ENCODE measurements at places on chromosomes 4 and X. TPM values are rescaled to one million over a fixed set of nuclear protein-coding genes. Genes with fewer than 3 reads are reported as not detected.

DNA sequence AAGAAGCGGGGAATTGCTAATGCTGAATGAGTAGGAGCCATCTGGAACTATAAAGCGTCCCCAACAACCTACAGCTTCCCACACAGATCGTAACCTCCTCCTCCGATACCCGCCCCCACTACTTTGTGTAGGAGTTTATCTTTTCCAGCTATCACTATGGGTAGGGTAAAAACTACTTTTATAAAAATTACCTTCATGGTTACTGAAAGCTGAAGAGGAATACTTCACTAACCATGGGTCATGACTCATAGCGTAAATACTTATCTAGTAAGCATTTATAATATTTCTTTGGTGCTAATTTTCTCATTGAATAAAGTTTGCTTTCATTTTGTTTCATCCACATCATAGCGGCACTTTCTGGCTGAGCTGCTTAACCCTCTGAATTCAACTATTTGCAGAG lies 79.4 kb upstream of the TNIP3 start:
- peak overlapping the region; percentile 20 for H3K4me3 ChIP-seq
- no peaks in the 10 kb centered on the region for H3K36me3 ChIP-seq
- peak; percentile 14 for DNase-seq
- H3K27me3 ChIP-seq: no peaks in the 10 kb centered on the region
- peak overlapping the region; percentile 70 for H3K27ac ChIP-seq

GRCh38 chrX:47577424-47577823 lies 4.8 kb upstream of the TIMP1 start:
- H3K4me3 ChIP-seq: no peak overlapping the region
- H3K36me3 ChIP-seq: no peaks in the 10 kb centered on the region
- peaks cover 44% of the 10 kb centered on the region for H3K4me1 ChIP-seq
- H3K27me3 ChIP-seq: peaks cover 31% of the 10 kb centered on the region
- no peak for DNase-seq
- no peak overlapping the region for H3K27ac ChIP-seq

GRCh38 chr4:94744850-94745249 lies 12.9 kb upstream of the BMPR1B start:
- no peak overlapping the region for H3K4me3 ChIP-seq
- no peaks in the 10 kb centered on the region for H3K27me3 ChIP-seq
- no peak overlapping the region for H3K27ac ChIP-seq
- no peaks in the 10 kb centered on the region for H3K4me1 ChIP-seq

GRCh38 chrX:19790829-19791228 lies 96.6 kb downstream of the SH3KBP1 start:
- DNase-seq: no peak
- no peaks in the 10 kb centered on the region for H3K27me3 ChIP-seq
- peaks cover 74% of the 10 kb centered on the region for H3K4me1 ChIP-seq
- no peak overlapping the region for H3K27ac ChIP-seq

DNA sequence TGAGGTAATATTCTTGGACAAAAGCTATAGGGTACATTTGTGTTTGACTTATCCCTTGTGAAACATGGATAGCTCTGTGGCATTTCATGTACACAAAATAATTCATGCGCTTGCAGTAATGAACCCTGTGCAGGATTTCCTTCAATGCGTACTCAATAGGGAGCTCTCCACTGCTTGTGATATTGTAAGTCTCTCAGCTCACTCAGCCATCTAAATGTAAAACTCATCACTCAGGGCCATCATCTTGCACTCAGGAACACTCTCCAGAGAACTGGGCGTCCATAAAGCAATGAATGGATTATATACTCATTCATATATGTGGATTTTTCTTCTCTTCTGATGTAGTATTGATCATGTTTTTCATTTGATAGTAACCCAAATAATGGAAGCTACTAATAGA lies 288.1 kb downstream of the DCTD start:
- DNase-seq: no peak
- no peaks in the 10 kb centered on the region for H3K4me1 ChIP-seq
- H3K27ac ChIP-seq: no peak overlapping the region
- H3K4me3 ChIP-seq: no peak overlapping the region
- H3K36me3 ChIP-seq: no peaks in the 10 kb centered on the region

- no peak overlapping the region for H3K27ac ChIP-seq
- H3K4me3 ChIP-seq: no peak overlapping the region
- no peaks in the 10 kb centered on the region for H3K4me1 ChIP-seq
- DNase-seq: no peak
- no peaks in the 10 kb centered on the region for H3K36me3 ChIP-seq
These were observed 428.9 kb upstream of the GNPDA2 start for GRCh38 chr4:45155081-45155777.

DNA sequence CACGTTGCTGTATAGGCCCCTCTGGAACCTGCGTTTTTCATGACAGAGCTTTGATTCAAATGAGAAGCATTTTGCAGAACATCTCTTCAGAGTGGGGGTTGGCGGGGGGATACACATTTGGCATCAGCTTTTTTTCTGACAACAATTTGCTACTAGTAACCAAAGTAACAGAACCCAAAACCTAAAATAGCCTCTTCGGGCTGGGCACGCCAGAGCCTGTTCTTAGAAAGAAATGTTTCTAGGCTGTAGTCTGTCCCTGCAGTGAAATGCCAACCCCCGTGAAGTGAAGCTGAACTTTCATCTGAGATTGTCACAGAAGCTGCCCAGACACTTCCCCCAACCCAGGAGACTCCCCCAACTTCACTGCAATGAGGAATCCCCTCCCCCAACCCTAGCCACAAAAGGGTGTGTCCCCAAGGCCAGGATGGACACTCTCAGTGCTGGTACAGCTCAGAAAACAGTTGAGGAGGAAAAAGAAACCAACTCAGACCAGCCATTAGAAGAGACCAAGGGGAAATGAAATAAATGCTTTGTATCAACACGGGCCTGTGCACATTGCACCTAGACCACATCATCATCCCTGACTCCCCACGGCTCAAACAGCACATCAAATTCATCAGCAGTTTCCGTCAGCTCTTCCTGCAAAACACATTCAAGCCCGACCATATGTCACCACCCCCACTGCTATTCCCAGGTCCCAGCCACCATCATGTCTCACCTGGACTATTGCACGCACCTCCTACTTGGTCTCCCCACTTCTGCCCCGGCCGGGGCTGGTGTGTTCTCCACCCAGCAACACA lies 8.4 kb upstream of the MAN2B2 start:
- peaks cover 33% of the 10 kb centered on the region for H3K27me3 ChIP-seq
- DNase-seq: no peak
- no peak overlapping the region for H3K4me3 ChIP-seq
- peaks cover 4% of the 10 kb centered on the region for H3K4me1 ChIP-seq
- no peaks in the 10 kb centered on the region for H3K36me3 ChIP-seq
- H3K27ac ChIP-seq: no peak overlapping the region

DNA sequence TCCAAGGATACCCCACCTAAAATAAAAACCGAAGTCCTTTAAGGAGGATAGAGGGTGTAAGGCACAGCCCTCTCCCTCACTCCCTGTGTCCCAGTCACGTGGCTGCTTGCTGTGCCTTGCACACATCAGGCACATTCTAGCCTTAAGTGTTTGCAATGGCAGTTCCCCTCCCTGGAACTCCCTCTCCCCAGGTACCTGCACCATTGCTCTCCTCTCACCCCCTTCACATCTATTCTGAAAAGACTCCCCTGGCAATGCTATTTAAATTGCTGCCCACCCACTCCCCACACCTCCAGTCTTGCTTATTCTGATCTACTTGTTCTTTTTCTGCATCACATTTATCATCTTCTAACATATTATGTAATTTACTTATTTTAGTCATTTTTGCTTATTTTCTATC lies 91.6 kb upstream of the LNX1 start:
- DNase-seq: no peak
- H3K27me3 ChIP-seq: peaks cover 48% of the 10 kb centered on the region
- H3K36me3 ChIP-seq: peaks cover 3% of the 10 kb centered on the region
- no peak overlapping the region for H3K4me3 ChIP-seq

DNA sequence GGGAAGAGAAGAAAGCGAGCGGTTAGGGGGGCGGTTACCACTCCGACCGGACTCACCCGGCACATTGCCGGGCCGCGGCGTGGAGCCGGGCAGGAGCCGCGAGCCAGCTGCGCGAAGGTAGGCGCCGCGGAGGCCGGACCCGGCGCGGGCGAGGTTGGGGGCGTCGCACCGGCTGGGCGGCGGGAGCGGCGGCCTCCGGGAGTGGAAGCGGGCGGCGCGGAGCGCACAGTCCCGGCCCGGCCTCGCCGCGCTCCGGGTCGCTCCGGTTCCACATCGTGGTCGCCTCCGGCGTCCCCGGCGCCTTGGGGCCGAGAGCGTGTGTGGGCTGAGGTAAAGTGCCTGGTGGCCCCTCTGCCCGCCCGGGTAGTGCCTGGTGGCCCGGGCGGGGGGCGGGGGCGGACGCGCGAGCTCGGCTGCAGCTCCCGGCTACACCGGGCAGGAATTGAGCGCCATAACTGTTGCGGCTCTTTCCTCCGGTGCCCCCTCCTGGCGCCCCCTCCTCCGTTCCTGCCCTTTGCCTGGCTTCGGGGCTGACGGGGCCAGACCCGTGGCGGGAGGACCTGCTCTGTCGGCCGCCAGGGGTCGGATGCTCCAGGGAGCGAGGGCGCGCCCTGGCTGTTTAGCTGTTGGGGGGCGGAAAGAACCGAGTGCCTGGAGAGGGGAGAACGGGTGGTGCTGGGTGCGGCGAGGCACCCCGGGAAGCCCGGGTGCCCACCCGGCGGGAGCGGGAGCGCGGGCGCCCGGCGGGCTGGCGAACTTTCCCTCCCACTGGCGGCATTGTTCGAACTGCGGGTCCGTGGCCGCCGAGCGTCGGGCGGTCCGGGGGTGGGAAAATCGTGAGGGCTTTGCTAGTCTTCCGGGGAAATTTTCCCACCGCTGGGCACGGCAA lies 626 bp downstream of the JADE3 start:
- peaks cover 2% of the 10 kb centered on the region for H3K36me3 ChIP-seq
- DNase-seq: peak; percentile 37
- peak overlapping the region; percentile 74 for H3K4me3 ChIP-seq
- H3K4me1 ChIP-seq: peaks cover 12% of the 10 kb centered on the region

DNA sequence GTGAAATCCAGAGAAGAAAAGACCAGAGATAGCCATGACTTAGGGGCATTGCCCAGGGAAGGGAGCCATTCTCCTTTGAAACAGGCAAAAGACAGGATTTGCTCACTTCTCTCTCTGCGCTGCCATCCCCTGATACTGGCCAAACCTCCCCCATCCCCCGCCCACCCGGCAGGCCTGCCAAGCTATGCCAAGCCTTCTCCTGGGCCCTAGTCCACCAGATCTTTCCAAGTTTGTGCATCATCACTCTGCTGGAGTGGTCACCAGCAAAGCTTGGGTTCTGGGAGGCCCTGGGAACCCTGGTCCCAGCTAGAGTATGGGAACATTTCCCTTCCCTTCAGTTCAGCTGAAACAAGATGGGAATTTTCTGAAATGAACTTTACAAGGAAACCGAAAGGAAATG lies 18.4 kb downstream of the EFNB1 start:
- no peak for DNase-seq
- H3K4me3 ChIP-seq: no peak overlapping the region
- H3K27ac ChIP-seq: no peak overlapping the region

- no peaks in the 10 kb centered on the region for H3K36me3 ChIP-seq
- no peak overlapping the region for H3K4me3 ChIP-seq
- DNase-seq: no peak
- no peak overlapping the region for H3K27ac ChIP-seq
- H3K4me1 ChIP-seq: no peaks in the 10 kb centered on the region
- H3K27me3 ChIP-seq: peaks cover 22% of the 10 kb centered on the region
These were observed 28.4 kb downstream of the ZNF630 start for GRCh38 chrX:48043056-48043455.

HDAC6 gene
- total RNA-seq: 143 TPM

CFP gene
- 6.4 TPM for total RNA-seq

NPY1R gene
- total RNA-seq: not detected
